ENCODE measurements at places on chromosomes 12 and 14. TPM values are rescaled to one million over a fixed set of nuclear protein-coding genes. Genes with fewer than 3 reads are reported as not detected.

- DNase-seq, result no peak
Observed at GRCh38 chr12:113179023-113179422, 6.3 kb downstream of the DDX54 start.

GRCh38 chr12:132194556-132194955 lies 50.3 kb downstream of the NOC4L start:
- no peak for DNase-seq

DNA sequence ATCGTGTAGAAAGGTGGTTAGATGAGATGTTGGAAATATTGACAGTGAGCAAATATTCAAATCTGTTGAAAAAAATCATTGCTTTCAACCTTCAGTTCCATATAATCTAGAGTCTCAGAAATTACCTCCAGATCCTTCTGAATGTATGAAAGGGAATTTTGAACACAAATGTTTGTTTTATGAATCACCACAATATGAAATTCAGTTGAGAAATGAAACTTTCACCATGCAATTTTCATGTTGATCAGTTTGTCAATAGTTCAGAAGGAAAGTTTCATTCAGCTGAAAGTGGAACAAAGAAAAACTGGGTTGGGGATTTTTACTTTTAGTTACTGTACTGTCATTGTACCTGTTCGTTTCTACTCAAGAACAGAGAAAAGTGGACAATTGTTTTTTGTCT lies 953.6 kb downstream of the SLC6A15 start:
- DNase-seq, result no peak

- no peak for DNase-seq
Observed at GRCh38 chr12:77610446-77610845, 220.2 kb upstream of the NAV3 start.

GRCh38 chr14:58701156-58701555 lies 63.4 kb downstream of the DACT1 start:
- DNase-seq, result no peak

DNA sequence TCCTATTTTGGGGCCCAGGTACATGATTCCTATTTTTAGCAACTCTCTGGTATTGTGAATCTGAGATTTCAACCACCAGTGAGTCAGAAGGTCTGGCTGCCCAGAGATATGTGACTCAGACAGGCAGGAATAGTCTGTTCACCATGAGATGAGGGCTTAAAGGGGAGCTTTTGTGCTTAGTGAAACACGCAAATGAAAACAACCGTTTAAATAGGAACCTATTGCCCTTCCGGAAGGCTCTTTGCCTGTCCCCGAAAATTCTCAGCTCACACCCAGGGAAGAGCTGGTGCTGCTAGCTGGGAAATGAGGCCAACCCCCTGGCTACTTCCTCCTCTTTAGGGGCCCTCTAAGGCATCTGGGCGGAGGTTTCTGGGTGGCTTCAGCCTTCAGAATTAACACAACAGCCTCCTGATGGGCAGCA lies 283.6 kb downstream of the CACNA1C start:
- DNase-seq, result no peak

GRCh38 chr12:57753756-57754337 lies 1.1 kb upstream of the MARCHF9 start:
- no peak for DNase-seq

DNA sequence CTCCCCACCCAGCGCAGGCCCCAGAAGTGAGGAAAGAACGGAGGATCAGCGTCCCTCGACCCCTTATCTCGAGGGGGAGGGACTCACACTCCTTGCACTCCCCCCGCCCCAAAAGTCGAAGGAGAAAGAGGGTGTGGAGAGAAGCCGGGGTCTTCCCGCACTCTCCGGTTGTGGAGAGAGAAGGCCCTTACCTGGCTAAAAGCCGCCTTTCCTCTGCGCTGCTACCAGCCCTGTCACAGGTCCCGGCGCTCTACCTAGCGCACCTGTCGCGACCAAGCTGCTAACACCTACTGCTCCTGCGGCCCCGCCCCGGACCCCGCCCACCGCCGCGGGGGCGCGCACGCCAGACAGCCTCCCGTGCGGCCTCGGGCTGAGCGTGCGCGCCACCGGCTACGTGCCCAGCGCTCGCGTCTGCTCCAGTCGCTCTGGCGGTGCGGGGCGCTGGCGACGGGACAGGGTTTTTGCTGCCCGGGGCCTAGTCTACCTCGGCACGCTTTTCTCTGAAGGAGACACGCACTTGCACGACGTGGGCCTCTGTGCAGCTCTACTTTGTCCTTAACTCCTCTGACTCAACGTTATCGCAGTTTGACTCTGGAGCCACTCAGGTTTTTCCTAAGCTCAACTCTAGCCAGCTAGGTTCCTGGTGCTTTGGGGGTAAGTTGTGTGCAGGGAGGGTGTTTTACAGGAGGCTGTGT lies at the start of gene LIMA1:
TSS of gene LIMA1 (minus strand) at position 292 of the 695 bp plus-strand sequence. CDS start 34,769 bp downstream, outside the sequence.
- peak; percentile 73 for DNase-seq

DNA sequence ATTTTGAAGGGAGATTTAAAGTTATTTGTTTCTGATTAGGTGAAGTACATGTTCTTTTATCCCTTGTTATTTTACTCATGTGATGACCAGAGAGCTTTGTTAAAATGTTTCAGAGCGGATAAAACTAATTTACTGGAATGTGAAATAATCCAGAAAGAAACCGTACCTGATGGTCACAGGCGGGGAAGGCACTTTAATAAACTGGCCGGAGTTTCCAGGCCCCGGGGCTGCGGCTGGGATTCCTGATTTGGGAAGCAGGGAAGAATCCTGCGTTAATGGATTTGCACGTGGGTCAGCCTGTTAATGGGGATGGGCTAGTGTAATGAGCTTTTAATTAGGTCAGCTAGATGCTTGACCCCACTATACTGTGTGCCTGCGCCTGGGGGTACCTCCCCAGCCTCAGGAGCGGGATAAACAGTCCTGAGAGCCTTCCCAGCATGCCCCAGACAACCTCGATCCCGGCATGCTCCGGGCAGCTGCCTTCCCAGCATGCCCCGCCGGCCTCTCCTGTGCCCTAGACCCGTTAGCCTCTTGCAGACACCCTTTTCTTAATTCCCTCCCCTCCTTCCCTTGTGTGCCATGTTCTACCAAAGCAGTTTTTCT lies 208.6 kb upstream of the CDKN3 start:
- no peak for DNase-seq

DNA sequence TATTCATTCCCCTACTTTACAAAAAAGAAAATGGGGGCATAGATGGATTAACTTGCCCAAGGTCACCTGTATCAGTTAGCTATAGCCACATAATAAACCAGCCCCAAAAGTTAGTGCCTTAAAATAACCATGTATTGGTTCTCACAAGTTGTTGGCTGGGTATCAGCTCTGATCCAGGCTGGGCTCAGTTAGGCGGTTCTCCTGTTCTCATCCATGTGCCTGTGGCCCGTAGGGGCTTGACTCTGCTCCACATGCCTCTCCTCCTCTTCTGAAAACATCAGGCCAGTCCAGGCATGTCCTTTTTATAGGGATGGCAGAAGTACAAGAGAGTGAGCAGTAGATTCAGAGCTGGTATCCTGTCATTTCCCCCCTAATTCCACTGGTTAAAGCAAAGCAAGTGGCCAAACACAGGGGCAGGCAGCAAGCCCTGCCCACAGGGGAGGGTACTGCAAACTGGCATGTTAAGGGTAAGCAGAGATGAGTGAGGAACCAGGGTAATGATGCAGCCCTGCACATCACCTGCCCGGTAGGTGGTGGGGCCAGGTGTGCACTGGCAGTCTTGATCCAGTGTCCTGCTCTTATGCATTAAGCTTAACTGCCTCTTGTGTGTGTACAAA lies 47.9 kb upstream of the TUNAR start:
- DNase-seq, result no peak

- DNase-seq, result no peak
Observed at GRCh38 chr12:10771132-10771733, 31.2 kb downstream of the TAS2R7 start.

- no peak for DNase-seq
Observed at GRCh38 chr14:43786066-43786762, 720.9 kb downstream of the FSCB start.

DNA sequence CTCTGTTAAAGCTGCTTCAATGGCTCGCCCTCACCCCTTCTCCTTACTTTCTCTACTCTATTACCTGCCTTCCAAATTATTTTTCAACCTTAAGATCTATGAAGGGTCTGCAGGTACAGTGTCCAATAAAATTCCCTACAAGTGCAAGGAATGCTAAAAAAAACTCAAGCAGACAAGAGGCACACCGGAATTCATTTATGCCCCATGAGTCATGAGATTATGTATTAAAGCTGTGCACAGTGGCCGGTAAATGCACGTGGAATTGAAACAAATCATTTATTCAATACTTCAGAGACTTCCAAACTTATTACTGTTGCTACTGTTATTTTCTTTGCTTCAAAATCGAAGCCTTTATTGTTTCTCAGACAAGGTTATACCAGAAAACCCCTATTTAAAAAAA lies 68.4 kb downstream of the ST8SIA1 start:
- DNase-seq, result no peak

- DNase-seq, result no peak
Observed at GRCh38 chr12:120801146-120801545, 75.5 kb downstream of the ACADS start.

- peak; percentile 59 for DNase-seq
Observed at GRCh38 chr14:20578325-20578724, 9.5 kb downstream of the RNASE11 start.

DNA sequence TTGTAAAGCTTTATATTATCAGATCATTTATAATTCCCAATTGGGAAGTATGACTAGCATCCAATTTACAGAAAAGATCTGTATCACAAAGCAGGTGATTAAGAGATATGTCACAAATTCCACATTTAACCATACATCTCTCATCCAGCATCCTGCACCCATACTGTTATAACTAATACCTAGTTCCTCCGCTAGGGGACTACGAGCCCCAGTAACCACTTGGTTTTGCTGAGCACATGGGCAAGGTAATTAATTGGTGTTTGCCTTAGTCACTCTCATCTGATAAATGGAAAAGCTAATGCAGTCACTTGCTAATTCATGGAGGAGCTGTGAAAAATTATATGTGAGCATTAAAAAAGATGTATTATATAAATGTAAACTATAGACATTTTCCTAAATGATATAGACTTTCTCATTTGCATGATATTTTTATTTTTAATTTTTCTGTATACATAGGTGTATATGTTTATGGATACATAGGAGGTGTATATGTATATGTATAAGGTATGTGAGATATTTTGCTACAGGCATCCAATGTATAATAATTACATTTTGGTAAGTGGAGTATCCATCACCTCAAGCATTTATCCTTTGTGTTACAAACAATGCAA lies 1031.8 kb downstream of the GALC start:
- no peak for DNase-seq

DNA sequence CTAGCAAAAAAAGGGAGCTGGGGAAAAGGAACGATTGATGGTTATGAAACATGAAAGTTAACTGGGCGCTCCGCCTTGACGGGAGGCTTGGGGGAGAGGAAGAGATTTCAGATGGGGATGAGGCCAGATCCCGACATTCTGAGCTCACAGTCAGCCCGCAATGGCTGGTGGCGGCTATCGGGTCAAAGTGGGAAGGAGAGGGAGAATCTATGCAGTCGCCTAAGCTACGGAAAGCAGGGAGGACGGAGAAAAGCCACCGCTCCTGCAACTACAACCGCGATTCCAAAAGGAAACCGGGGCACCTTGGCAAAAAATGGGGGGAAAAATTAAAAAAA lies 502 bp downstream of the MPHOSPH9 start:
- DNase-seq, result no peak

DNA sequence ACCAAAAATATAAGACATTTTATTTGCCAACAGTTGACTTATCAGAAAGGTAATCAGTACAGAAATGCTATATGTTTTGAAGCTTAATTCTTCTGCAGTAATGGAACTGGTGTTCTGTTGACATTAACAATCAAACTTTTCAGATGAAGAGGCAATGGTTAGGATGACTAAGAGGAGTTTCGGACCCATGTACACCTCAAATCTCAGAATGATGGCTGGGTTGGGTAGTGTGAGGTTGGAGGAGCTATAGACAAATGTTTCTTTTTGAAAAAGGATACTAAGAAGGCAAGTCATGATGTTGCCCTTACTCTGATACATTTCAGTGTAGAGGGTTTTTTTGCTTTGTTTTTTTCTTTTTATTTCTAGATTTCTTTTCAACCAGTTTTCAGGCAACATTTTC lies 66.9 kb downstream of the KNTC1 start:
- no peak for DNase-seq

DNA sequence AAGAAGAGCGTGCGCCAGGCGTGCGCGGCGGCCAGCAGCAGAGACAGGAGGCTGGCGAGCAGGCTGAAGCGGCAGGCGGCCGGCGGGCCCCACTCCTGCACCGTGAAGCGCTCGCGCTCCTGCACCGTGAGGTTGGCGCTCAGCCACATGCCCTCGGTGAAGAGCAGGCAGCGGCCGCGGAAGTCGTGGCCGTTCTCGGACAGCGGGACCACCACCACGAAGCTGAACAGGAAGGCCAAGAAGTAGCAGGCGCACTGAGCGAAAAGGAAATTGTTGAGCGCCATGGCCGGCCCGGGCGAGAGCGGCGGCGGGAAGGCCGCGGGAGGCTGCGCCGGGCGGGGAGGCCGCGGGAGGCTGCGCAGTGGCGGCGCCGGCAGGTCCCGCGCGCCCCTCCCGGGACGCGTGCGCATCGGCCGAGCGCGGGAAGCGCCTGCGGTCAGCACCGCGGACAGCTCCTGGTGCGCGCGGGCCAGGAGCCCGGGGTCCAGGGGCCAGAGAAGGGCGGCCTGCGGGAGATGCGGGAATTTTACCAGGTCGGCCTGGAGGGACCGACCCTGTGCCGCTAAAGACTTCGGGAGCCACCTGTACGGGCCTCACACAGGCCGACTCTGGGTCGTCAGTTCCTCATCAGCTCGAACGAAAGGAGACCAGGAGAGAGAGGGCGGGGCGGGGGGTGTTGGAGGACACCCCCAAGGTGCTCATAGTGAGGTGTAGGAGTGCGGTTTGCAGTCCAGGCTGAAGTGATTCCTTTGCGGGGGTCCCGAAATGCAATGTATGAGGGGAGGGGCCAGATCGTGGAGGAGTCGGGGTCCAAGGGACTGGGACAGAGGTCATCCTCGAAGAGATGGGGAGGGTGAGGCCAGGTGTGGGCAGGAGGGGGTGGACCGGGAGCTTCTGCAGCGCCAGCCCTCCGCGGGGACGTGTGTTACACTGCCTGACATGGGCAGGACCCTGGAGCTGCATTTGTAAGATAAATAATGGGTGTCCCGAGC lies at the start of gene TMEM179:
TSS of gene TMEM179 (minus strand) at position 315 of the 992 bp plus-strand sequence. CDS start at position 284, 31 bp downstream.
- DNase-seq, result peak; percentile 84

GPRC5D gene
- total RNA-seq, result not detected

IGF1 gene
- not detected for total RNA-seq

NANOG gene
- total RNA-seq, result 229 TPM

MAPK1IP1L gene
- total RNA-seq, result 113 TPM

HIGD1C gene
- not detected for total RNA-seq

CCDC77 gene
- total RNA-seq, result 29.3 TPM

FLRT2 gene
- 6.9 TPM for total RNA-seq

PSMD9 gene
- 33.1 TPM for total RNA-seq

SLC10A1 gene
- total RNA-seq, result not detected

KLHL33 gene
- not detected for total RNA-seq

OVCH1 gene
- 0.07 TPM for total RNA-seq

ART4 gene
- total RNA-seq, result not detected

PRH2 gene
- total RNA-seq, result not detected

HSPB8 gene
- total RNA-seq, result 11.7 TPM

NKX2-1 gene
- total RNA-seq, result not detected

ANO2 gene
- 5.5 TPM for total RNA-seq

Data from H1 (cell line).